ENCODE measurements at places on chromosomes 6 and 20. TPM values are rescaled to one million over a fixed set of nuclear protein-coding genes. Genes with fewer than 3 reads are reported as not detected.

GRCh38 chr20:62496568-62497218 lies 20.9 kb upstream of the GATA5 start:
- DNase-seq, result no peak

HRH3 gene
- 0.10 TPM for total RNA-seq

DNA sequence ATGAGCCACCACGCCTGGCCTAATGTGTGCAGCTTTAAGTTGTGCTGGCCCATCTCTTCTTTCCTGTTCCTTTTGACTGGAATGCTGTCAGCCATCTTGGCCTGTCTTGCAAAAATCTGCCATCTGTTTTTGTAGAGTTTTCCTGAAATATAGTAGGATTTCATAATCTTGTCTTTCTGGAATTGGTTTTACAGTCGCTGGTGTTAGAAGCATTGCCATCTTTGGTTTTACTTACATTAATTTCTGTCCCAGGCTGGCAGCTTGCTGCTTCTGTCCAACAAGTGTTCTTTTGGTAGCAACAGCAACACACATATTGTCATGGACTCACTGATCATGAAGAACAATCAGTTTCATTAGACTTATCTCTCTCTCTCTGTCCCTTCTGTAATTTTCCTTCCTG lies 29.1 kb upstream of the TULP1 start:
- no peak for DNase-seq

PI16 gene
- total RNA-seq, result 10.1 TPM

DNA sequence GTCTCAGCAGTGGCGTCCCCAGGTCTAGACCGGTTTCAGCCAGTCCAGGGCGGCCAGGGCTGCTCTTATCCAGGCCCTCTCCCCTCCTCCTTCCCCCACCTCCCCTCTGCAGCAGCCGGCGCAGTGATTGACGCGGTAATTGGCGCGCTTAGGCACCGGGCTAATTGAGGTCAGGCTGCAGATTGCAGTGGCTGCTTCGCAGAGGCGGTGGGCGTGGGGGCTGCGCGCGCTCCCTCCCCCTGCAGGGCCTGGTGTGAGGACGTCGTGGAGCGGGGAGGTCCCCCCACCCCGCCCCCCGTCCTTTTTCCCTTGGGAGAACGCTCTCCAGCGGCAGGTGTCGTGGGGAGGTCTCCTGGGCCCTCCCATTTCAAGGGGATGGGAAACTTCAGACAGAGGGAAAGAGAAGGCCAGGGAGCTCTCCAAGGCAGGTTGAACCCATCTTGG lies 70.4 kb upstream of the BLCAP start:
- DNase-seq, result no peak

GRCh38 chr6:110564703-110565421 lies 88.4 kb upstream of the SLC22A16 start:
- DNase-seq, result no peak

BTN1A1 gene
- not detected for total RNA-seq

- no peak for DNase-seq
These were observed 178.3 kb downstream of the TMEM242 start for GRCh38 chr6:157144859-157145568.
